ENCODE measurements at places on chromosomes 7 and 10. TPM values are rescaled to one million over a fixed set of nuclear protein-coding genes. Genes with fewer than 3 reads are reported as not detected.

The PTPN12 gene
- total RNA-seq, result 106 TPM

The HOGA1 gene
- total RNA-seq, result 0.34 TPM

The FAM237B gene
- total RNA-seq, result not detected

The ANKRD61 gene
- 0.21 TPM for total RNA-seq

The PTPRN2 gene
- total RNA-seq, result under 0.01 TPM

The ATP5MK gene
- 130 TPM for total RNA-seq

The NEUROD6 gene
- total RNA-seq, result not detected

The SFRP4 gene
- not detected for total RNA-seq

The NHLRC2 gene
- 11.6 TPM for total RNA-seq

The WIPF3 gene
- 0.21 TPM for total RNA-seq

The ZC3HAV1 gene
- total RNA-seq, result 17.1 TPM

The RBM17 gene
- total RNA-seq, result 76.1 TPM

The SLC16A12 gene
- total RNA-seq, result 0.14 TPM

The EBF3 gene
- not detected for total RNA-seq

The UTF1 gene
- not detected for total RNA-seq

The DDIT4 gene
- 1,719 TPM for total RNA-seq

The SPDYE16 gene
- total RNA-seq, result not detected

All from nasal cavity respiratory epithelium epithelial cell of viscerocranial mucosa (primary cell).